ENCODE measurements at places on chromosomes 3 and 15. TPM values are rescaled to one million over a fixed set of nuclear protein-coding genes. Genes with fewer than 3 reads are reported as not detected.

The CD80 gene
- not detected for total RNA-seq

The GOLGA6L9 gene
- total RNA-seq: 4.1 TPM

- no peak for DNase-seq
Measured at GRCh38 chr3:195809291-195809785, 2.4 kb downstream of the MUC4 start.

DNA sequence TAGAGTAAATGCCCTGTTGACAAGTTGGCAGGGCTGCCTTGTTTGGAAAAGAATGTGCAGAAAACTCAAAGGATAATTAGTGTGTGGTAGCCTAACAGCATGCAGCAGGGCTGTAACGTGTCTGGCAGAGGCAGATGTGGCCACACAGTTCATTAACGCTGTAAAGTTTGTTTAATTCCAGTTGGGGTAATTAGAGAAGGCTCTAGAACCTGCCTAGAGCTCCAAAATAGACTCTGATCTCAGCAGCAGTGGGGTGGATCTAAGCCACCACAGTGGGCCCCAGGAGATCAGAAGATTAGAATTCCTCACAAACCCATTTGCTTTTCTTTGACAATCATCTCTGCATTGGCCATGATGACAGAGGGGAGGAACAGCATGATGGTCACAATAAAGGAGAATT is 65.1 kb upstream of the LEKR1 start:
- DNase-seq: no peak

GRCh38 chr3:66800941-66801545 is 197.1 kb upstream of the KBTBD8 start:
- no peak for DNase-seq

GRCh38 chr3:35291471-35292236 is 347.7 kb upstream of the ARPP21 start:
- DNase-seq: no peak

Data from frontal cortex (tissue), 4 donors.